ENCODE measurements at places on chromosomes 3 and 15.

- no peak for DNase-seq
Observed at GRCh38 chr3:140151321-140151720, 216.3 kb downstream of the CLSTN2 start.

GRCh38 chr3:9784965-9785364, 7.3 kb downstream of the TADA3 start:
- DNase-seq: no peak

DNA sequence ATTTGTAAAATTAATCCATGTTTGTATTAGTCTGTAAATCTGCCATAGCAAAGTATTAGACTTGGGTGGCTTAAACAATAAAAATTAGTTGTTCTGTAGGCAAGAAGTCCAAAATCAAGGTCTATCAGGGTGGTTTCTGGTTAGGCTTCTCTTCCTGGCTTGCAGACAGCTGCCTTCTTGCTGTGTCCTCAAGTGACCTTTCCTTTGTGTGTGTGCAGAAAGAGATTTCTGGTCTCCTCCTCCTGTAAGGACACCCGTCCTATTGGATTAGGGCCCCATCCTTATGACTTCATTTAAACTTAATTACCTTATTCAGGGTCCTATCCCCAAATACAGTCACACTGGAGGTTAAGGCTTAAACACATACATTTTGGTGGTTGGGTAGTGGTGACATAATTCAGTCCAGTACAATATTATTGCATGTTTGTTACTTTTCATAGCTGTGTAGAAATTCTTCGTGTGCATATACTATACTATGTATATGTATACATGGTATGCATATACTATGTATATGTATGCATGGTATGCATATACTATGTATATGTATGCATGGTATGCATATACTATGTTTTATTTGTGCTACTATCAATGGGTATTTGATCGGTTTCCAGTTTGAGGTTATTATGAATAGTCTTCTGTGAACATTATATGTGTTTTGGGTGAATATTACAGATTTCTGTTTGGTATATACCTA, 57.9 kb upstream of the RNU6-1 start:
- no peak for DNase-seq

- DNase-seq: no peak
Observed at GRCh38 chr3:54653456-54654195, 274.2 kb downstream of the LRTM1 start.

GRCh38 chr15:60374628-60375081, 23.1 kb downstream of the ANXA2 start:
- DNase-seq: no peak
